ENCODE measurements at places on chromosomes 16 and 17.

DNA sequence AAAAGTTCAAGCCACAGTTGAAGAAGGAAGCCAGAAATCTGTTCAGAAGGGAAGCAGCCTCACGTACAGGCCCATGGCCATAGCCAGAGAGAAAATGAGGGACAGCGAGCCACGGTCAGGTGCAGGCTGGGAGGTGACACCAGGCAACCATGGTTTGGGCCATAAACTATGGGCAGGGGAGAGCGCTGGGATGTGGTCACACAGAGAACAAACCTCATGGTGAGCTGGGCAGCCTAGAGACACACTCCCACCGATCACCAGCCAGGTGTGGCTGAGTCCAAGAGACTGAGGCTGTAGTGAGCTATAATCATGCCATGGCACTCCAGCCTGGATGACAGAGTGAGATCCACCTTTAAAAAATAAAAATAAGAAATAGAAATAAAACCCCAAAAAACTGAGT is 76.5 kb downstream of the NETO2 start:
- DNase-seq, result no peak

GRCh38 chr17:40000161-40000560 is 15.1 kb upstream of the CSF3 start:
- no peak for DNase-seq

GRCh38 chr16:66342294-66342900 is 24.1 kb upstream of the CDH5 start:
- DNase-seq, result peak; percentile 39

DNA sequence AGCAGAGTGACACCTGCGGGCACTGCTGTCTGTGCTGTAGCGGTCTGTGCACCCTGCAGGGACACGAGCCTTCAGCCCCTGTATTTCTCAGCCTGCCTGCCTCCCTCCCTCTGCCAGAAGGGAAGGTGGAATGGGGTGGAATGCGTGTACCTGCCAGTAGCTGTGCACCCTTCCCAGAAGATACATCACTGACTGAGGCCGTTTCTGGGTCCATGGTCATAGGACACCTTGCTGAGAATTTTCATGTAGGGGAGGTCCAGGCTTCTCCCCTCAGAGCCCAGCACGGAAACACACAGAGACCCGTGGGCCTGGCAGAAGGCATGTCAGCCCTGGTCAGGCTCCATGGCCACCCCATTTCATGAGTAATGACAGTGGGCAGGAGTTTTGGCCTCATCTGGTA is 16.5 kb downstream of the DBNDD1 start:
- no peak for DNase-seq

- DNase-seq, result no peak
Observed at GRCh38 chr17:40623419-40624210, 24.0 kb downstream of the SMARCE1 start.

DNA sequence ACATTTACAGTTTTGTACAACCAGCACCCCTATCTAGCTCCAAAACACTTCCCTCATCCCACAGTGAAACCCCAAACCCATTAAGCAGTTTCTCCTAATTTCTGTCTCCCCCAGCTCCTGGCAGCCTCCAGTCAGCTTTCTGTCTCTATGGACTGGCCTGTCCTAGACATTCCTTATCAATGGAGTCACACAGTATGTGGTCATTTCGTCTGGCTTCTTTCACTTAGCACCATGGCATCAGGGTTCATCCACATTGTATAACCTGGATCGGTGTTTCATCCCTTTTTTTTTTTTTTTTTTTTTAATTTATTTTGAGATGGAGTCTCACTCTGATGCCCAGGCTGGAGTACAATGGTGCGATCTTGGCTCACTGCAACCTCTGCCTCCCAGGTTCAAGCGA is 68.5 kb downstream of the ZDHHC7 start:
- no peak for DNase-seq

DNA sequence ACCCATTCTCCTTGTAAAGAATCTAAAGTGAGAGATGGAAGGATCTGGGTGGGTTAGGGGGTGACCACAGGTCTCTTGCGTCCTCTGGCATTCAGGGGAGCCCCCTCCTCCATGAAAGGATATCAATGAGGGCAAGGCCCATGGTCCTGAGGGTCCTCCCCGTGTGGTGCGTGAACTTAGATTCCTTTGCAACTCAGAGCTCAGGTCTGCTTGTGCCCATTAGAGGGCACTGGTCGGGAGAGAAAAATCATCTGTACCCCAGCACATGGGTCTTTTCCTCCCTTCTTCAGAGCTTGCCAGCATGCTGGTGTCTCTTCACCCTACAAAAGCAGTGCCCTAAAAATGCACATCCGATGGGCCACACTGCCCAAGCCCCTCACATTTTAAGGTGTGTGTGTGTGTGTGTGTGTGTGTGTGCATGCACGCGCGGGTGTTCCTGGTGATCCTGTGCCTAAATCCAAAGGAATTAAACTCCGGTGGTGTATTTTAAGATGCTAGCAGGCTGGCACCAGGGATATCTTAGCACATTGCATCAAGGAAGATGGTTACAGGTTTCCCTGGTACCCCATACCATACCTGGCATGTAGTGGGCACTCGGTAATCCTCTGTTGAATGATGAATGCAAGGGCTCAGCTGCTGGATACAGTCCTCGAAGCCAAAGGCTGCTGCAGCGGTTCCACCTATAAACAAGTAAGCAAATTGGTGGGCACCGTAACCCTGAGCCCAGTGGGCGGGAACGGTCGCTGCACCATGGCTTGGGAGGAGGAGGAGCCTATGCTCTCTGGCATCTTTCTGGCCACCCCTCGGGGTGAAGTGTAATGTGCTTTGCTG is 4.7 kb downstream of the C1QTNF1 start:
- no peak for DNase-seq

All from NCI-H1092 (cell line).